Stimulated activated CD4-positive, alpha-beta T cell treated with anti-CD3 and anti-CD28 coated beads, Interleukin-2, amount 100 ng/mL, for 48 hours (primary cell): ENCODE measurements at places on chromosomes 1 and 21.

GRCh38 chr1:88421997-88422396, 262.1 kb upstream of the PKN2 start:
- no peak for DNase-seq

DNA sequence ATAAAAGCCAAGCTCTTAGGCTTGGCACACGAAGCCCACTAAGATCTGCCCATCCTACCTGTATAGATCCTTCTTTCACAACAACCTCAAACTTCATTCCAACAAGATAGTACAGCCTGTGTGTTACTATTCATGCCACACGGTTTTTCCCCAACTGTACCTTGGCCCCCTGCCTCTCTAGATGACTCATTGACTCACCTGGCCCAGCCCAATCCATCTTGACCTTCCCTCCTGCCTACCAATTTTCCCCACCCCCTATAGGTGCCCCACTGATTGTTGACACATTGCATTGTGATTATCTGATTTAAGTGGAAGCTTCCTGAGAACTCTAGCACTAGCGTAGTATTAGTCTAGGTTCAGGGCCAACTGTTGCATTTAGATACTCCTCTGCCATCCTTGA, 2.0 kb upstream of the CD101 start:
- no peak for DNase-seq

DNA sequence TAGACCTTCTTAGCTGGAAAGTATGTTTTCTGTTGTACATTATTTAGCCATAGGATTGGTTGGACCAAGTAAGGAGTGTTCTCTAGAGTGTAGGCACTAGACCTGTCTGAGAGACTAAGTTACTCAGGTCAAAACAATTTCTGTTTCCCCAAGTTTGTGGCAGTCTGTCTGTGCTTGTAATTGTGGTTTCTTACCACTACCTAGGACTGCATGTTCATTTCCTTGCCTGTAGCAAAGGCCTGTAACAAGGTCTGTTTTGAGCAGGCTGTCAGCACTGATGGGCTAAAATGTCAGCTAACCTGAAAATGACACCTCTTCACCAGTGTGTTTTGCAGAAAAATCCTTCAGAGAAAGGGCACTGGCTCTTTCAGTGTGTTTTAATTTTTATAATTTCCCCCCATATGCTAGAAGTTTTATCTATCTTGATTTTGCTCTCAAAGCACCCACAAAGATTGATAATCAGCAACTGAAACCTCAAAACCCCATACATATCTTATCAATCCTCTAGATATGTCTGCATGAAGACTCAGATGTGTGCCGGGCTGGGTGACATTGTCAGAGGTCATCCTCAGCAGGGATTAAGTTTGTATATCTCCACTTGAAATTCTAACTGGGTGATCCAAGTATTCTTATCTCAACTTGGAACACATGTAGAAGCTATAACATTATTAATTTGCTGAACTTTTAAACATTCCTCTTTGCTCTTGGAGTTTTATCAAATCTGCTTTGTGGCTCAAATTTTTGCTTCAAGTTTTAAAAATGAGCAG, 50.7 kb upstream of the ST6GALNAC3 start:
- no peak for DNase-seq

GRCh38 chr1:63704443-63704842, 69.4 kb upstream of the ROR1 start:
- DNase-seq, result no peak

DNA sequence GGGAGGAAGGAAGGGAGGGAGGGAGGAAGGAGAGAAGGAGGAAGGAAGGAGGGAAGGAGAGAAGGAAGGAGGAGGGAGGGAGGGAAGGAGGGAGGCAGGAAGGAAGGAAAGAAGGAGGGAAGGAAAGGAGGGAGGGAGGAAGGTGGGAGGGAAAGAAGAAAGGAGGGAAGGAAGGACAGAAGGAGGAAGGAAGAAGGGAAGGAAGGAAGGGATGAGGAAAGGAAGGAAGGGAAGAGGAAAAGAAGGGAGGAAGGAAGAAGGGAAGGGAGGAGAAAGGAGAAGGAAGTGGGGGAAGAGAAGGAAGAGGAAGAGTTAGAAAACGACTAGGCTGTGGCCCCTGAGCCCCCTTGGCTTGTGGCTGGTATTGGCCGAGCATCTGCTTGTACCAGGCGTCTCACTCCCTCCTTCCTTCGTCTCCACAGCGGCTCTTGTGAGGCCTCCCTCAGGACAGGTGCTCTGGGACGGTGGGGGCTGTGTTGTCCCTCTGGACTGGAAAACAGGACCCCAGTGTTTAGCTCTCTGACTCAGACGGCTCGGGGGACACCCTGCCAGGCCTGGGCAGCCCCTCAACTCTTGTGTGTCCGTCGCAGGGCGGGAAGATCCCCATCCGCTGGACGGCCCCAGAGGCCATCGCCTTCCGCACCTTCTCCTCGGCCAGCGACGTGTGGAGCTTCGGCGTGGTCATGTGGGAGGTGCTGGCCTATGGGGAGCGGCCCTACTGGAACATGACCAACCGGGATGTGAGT, 36.2 kb upstream of the C1QA start:
- no peak for DNase-seq

- peak; percentile 76 for DNase-seq
Observed at GRCh38 chr1:207825719-207826556, 74.1 kb downstream of the CD46 start.

DNA sequence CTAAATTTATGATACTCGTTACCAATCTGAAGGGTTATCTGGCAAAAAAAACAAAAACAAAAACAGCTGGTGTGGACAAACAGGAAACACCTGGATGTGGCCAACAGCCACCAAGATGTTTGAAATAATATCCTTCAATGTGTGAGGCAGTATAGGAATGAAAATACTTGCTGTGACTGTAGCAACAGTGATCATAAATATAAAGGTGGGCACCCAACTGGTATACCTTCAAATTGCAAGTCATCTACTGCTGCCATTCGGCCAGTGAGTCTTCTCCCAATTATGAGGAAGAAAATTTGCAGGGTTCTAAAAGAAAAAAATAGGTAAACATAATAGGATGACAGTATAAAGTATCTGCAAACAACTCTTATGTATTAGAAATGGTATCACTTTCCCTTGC, 916 bp downstream of the YIPF1 start:
- DNase-seq, result no peak

DNA sequence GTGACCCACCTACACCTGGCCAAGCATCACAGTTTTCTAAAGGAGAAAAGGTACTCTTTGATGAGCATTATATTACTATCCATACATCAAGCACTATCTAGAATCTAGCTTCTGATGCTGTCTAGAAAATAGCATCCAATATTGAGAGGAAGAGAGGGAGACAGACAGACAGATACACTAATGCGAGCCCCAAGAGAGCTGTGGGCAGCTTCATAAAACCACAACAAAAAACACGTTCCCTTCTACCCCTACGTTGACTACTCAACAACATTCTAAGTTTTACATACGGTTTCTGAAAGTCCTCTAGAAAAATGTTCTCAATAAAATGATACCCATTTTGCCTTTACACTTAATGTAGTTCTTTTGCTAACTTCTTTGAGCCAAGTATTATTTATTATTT, 221.8 kb downstream of the SLC45A1 start:
- DNase-seq, result no peak

GRCh38 chr1:121444096-121444495, 259.3 kb downstream of the SRGAP2C start:
- no peak for DNase-seq

DNA sequence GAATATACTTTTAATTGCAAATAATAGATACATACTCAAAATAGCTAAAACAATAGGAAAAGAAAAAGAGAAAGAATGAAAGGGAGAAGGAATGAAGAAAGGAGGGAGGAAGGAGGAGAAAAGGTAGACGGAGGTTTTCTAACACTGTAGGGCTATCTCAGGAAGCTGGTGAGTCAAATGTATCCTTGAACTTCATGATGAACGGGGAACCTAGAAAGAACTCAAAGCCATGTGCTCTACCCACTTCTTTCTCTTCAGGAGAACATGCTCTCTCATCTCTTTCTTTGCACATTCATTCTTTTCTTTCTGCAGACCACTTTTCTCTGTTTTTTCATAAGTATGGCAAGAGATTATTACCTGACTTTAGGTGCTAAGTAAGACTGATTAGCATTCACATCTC, 37.3 kb upstream of the ZNF644 start:
- DNase-seq, result no peak
